ENCODE measurements at places on chromosomes 2 and 18.
A peak's percentile ranks its signal among the peaks of the same experiment; 100 is the strongest.

- peak; percentile 1 for DNase-seq
Measured at GRCh38 chr18:47283476-47283875, 32.0 kb upstream of the SKOR2 start.

DNA sequence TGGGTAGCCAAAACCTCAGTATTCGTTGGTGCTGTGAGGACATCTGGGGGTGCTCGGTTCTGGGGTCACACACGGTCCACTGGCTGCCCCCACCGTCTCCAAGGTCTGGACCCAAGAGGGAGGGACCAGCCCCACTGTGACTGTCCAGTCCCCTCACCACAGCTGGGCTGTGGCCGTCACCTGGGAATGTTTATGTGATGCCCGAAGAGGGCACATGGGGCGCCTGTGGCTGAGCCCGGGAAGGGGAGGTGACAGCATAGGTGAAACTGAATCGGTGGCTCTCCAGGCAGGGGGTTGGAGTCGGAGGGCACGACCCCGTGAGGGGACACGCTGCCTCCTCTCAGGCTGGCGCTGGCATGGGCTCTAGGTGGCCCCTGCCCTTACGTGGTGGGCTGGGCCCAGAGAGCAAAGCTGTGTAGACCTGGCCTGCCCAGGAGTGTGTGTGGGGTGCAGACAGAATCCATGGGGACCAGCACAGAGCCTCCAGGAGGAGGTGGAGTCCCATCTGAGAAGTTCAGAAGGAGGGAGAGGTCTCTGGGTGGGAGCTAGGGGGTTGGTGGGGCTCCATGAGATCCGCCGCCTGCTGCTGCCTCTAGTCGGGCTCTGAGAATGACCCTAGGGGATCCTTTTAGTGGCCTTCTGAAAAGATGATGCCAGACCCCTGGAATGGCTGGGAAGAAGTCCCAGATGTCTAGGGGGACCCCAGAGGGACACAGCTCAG, 1.8 kb downstream of the BOK start:
- no peak for DNase-seq

GRCh38 chr2:237715459-237715947, 83.1 kb upstream of the RBM44 start:
- peak; percentile 22 for DNase-seq

DNA sequence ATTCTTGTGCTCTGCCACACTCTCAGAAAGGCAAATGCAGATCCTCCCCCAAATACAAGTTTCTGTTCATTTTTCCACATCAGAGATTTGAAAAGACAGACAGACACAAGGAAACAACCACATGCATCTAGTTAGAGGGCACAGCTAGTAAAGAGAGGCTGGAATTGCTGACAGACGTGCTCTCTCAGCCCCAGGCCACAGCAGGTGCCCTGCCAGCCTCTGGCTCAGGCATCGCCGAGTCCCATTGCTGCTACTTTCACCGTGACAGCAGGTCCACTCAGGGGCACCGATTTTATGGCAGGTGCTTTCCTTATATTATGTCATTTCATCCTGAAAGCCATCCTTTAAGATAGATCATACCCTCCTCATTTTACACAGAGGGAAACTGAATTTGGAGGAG, 507.5 kb downstream of the EIPR1 start:
- DNase-seq, result no peak

- DNase-seq, result no peak
Measured at GRCh38 chr2:217228732-217229131, 368.9 kb upstream of the TNP1 start.

DNA sequence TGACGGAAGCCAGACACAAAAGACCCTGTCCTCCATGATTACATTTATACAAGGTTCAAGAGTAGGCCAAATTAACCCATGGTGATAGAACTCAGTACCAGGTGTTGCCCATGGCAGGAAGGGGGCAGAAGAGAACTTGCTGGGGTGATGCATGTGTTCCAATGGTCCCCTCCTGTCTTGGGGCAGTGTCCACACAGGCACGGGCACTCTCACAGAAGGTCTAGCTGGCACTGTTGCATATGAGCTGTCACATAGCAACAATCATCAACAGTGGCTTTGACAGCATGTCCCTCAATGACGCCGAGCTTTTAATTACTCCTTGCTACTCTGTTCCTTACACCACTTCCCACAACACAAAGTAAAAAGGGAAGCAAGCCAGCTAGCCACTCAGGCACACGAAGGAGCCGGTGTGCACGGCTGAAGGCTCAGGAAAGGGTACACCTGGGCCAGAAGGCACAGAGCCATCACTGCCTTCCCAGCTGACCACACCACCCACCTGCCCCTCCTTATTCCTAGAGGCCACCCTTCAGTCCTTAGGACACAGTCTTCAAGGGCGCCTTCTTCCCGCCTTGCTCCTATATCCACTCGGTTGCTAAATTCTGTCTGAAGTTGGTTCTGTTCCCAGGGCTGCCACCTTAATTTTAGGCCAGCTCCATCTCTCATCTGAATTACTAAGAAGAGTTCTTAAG, 28.9 kb downstream of the RPL31 start:
- DNase-seq, result peak; percentile 5

DNA sequence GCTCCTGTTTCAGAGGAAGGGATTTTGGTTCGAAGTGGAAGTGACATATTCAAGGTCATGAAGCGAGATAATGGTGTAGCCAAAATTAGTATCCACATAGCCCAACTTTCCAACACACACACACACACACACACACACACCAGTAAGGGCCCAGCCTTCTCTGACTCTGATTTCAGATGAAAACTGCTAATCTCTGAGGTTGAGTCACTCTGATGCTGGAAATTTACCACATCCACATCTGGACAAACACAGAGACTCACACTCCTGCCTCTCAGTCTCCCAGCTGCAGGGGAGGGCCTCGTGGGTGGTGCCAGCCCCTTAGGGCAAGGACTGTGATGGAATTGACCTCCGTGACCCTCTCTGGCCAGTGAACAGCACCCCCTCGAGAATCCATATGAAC, 29.0 kb upstream of the SLC35F6 start:
- no peak for DNase-seq

GRCh38 chr2:54624591-54625071, 98.8 kb upstream of the EML6 start:
- DNase-seq, result no peak

DNA sequence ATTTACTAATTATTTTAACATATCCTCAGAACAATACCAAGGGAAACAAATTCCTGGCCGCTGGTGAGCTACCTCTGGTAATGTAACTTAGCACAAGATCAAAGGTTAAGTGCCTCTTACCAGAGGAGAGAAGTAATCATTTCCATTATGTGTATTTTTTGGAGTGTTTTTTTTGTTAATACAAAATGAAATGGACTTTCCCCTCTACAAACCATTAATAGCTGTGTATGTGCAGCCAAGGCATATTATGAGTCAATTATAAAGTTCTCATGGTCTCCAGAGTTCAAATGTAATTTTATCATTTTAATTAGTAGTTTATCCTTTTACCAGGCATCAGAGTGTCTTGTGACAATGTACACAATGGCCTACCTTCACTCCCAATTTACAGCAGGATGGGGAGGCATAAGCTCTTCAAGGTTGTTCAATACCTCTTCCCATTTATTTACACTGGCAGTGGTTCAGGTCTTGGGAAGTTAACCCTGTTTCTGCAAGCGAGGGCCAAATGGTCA, 242.2 kb downstream of the TGIF1 start:
- no peak for DNase-seq

GRCh38 chr2:162149940-162150339, 2.1 kb downstream of the GCG start:
- DNase-seq, result no peak

- no peak for DNase-seq
Measured at GRCh38 chr2:100429726-100430125, 12.3 kb upstream of the CHST10 start.

GRCh38 chr2:42091671-42092070, 43.9 kb downstream of the PKDCC start:
- DNase-seq, result no peak

DNA sequence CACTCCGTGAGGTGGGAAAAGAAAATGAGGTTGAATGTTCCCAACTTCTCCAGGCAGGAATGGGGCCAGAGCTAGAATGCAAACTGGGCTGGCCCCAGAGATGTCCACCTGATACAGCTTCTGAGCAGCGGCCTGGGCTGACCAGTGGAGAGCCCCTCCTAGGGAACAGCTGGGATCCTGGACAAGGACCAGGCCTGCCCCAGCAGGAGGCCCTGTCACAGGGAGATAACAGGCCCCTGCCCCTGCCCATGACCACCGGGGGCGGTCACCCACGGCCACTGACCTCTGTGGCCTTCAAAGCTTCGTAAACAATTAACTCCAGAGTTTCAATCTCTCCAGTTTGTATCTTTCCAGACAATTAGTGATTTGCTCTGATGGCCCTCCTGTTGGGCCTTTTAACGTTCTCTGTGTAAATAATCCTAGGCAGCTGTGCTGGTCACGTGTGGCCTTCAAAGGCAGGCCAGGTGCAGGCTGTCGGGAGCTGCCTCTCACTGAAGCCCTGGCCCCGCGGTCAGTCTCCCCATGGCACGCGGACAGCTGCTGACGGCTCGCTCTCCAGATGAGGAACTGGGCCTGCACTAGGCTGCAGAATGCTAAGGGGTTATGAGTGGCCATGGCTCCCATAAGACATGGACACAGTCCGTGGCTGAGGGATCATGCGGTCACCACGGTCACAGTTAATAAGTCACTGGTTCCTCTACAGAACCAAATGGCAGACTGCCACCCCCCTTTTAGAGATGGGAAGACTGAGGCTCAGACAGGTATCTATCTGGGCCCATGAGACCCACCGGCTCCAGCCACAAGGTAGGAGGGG, 9.2 kb downstream of the HS6ST1 start:
- DNase-seq, result no peak

DNA sequence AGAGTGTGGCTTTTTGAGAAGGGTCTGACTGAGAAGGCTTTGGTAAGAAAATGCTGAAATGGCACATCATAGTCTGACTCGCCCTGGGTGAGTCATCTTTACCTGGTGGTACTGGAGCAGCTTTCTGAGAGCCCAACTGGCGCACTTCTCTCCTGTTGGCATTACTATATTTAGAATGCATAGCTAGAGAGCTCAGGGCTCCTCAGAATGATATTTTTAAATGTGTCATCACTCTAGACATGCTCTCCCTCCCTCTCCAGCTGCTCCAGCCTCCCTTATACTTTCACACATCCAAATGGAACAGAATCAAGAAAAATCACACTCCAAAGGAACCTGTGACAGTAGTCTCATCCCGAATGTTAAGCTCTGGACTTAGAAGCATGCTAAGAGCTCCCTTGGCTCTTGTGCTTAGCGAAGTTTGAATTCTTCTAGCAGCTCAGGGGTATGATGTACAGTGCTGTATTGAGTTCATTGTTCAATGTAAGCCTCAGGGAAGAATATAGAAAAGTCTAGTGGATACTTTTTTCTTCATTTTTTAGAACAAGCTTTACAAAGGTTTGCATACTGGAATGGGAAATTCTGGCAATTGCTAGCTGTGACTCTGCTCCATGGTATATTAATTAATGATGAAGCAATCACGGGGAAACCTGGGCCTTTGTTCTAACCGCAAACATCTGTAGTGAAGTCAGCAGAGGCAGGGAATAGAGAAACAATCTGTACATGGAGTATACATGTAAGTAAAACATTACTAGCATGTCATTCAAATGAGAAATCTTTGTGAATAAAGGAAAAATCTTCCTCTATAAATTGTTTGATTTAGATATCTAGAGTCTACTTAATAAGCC, 751.2 kb upstream of the NRXN1 start:
- no peak for DNase-seq

- DNase-seq, result no peak
Measured at GRCh38 chr2:240200230-240201051, 60.0 kb upstream of the OTOS start.

DNA sequence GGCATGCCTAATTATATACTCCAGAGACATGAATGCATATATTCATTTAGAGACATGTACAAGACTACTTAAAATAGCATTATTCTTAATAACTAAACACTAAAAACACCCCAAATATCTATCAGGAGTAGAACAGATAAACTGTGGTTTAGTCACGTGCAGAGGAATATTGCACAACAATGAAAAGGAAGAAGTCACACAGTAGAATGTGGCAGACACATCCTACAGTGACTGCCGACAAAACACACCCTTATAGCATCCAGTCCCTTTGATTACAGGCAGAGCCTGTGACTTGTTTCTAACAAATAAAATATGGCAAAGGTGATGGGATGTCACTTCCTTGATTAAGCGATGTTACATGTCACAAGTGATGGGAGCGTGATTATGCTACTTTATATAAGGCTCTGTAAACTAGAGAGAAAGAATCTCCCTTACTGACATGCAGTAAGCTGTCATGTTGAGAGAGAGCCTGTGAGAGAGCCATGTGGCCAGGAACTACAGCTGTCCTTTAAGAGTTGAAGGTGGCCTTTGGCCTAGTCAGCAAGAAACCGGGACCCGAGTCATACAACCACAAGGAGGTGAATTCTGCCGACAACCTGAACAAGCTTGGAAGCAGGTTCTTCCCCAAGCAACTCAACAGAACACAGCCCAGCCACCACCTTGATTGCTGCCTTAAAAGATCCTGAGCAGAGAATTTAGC, 39.1 kb upstream of the LGALSL start:
- DNase-seq, result peak; percentile 37

- DNase-seq, result no peak
Measured at GRCh38 chr2:31729442-31730092, 148.8 kb upstream of the SRD5A2 start.

DNA sequence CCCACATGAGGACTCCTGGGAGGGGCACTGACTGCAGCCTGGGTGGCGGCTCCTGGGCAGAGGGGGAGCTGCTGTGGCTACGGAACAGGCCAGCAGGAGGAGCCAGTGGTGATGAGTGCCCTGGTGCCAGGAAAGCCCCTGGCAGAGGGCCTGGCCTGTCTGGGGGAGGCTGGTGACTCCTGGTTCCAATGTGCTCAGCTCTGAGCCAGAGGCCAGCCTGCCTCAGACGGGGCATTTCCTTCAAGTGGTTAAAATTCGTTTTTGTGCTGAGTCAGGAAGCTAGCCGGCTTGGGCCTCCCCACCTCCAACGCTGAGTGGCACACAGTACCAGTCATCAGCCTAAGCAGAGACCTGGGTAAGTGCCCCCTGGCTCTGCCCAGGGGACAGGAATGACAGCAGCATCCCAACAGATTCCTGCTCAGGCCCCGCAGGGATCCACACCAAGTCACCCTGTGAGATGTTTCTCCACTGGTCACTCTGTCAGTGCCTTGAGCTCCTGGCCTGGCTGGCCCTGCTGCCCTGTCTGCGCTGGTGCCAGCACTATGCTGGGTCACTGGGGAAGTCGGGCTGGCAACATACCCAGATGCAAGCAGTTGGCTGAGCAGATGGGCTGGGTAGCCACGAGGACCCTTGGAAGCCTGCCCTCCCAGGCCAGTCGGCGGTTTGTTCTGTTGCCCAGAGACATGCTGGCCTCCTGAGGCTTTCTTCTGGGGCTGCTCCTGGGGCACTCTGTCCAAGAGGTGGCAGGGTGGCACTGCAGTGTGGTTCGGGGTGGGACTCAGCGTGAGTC, 7.1 kb upstream of the KLF11 start:
- DNase-seq, result peak; percentile 97
